ENCODE measurements at places on chromosomes 6 and 20.
A peak's percentile ranks its signal among the peaks of the same experiment; 100 is the strongest.

- no peak for DNase-seq
These were observed 586.5 kb upstream of the EPHA7 start for GRCh38 chr6:94005835-94006234.

DNA sequence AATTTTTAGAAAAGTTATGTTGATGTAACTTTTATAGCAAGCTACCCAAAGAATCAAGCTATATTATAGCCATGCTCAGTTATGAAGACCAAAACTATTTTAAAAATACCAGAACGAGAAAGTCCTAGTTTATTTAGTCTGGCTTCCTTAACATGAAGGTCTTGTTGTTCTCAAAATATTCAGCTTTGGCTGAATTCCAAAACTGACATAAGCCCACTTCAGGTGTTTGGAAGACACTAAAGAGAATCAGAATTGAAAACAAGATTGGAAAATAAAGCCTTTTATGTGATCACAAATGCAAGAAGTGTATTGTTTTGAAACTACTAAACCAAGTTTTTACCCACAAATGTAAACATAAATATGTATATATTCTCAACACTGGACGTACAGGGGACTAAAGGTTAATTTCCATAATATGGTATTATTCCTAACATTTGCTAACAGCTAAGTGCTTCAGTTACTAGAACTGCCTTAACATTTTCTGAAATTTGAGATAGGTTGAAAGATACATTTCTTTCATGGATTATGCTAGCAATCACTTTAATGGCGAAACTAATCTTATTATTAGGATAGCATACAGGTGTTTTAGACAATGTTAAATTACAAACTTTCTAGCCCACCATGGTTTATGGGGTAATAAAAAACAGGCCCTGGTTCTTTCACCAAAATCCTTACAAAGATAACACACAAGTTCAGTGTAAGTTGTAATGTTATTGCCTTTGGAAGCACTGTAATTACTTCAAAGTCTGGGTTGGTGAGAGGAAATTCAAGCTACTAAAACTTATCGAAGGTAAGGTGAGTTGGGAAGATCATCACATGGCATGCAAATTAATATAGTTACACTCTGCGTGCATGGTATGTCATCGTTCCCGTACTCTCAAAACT, 1.6 kb downstream of the MAP3K5 start:
- no peak for DNase-seq

DNA sequence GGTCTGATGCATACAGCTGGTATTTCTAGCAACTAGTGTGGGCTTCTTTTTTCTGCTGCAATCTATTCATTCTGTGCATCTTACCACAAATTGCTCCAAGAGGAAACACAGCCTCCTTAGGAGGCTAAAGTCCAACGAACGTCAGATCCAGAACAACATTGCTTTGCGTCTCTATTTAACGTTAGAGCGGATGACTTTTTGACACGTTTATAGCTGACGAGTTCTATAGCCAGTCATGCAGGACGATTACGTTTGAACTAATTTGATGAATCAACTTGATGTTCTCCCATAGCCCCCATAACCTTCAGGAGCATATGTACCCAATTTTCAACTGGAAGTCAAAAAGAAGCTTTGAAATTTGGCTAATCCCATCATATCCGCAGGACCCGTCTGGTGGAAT, 59.9 kb downstream of the TSHZ2 start:
- DNase-seq, result no peak

DNA sequence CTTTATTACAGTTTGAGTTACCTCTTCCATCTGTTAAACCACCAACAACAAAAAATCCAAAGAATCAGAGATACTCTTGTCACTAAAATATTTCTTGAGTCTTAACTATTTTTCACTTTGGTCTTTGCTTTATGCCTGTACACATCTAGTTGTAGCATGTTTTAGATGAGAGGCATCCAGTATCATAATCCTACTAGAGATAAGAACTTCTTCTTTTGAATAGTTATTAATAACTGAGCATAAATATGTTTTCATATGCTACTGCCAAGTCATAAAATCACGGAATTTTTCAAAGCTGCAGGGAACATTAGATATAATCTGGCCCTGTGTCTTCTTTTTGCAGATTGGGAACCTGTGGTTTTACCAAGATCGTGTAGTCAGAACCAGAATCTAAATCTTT, 55.3 kb downstream of the STK4 start:
- DNase-seq, result no peak

DNA sequence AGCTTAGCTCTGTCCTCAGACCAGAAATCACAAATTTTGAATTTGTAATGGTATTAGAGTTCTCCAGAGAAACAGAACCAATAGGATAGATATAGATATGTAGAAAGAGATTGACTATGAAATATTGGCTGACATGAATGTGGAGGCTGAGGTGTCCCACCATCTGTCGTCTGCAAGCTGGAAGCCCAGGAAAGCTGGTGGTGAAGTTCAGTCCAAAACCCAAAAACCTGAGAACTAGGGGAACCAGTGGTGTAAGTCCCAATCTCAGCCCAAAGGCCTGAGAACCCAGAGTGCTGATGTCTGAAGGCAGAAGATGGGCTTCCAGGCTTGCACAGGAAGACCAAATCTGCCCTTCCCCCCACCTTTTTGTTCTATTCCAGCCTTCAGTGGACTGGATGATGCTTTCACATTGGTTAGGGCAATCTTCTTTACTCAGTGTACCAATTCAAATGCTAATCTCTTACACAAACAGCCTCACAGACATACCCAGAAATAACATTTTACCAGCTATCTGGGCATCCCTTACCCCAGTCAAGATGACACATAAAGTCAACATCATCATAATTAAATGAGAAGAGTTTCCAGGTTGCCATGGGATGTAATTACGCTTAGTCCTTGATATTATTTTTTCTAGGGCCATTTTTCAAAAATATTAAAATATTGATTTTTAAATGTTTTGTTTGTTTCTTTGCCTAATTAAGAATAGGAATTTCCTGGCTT, 570.8 kb downstream of the UTRN start:
- no peak for DNase-seq

DNA sequence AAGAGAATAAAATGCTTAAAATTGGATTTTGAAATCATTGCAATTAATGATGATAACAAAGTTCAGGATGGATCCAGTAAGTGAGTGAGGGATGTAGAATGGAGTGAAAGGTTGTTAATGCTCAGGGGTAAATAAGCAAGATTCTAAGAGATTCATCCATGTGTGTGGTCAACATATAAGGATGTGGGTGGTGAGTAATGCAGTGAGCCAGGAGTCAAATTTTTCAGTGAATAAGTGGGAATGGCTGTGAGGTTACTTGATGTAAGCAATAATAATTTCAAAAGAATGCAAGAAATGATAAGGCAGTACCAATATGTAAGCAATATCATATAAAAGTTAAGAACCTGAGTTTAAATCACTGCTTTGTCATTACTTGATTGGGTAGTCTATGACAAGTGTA, 207.5 kb upstream of the ADGRB3 start:
- DNase-seq, result no peak

GRCh38 chr6:105838171-105838570, 248.0 kb upstream of the PRDM1 start:
- no peak for DNase-seq

DNA sequence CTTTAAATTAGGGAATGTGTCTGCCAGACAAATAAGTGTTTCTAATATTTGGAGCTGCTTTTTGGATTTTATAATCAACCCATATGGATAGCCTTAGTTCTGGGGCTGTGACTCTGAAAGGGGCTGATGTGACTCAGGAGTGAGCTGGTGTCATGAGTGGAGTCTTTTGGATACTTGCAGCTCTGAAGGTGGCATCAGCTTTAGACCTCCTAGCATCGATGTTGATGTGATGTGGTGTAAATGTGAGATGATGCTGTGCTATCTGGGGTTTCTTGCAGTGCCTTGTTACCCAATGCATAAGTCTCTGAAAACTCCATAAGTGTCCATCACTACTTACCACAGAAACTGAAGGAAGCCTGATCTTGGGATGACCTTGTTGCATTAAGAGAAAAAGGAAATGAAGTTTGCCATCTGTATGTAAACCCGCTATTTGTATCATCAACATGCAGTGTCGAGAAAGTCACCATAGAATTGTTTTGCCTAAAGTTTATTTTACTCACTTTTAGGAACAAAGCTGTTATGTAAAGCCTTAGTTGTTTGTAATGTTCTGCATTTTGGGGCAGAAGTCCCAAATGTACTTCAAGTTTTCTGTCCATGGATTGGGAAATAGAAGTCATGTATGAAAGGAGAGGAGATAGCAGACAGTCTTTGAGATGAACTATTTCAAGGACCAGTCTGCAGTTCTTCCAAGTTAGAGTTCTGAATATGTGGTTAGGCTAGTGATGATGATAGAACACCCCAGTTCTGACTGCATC, 8.0 kb downstream of the FOXO3 start:
- DNase-seq, result no peak

- DNase-seq, result no peak
These were observed 728.9 kb upstream of the GJE1 start for GRCh38 chr6:141403827-141404226.

DNA sequence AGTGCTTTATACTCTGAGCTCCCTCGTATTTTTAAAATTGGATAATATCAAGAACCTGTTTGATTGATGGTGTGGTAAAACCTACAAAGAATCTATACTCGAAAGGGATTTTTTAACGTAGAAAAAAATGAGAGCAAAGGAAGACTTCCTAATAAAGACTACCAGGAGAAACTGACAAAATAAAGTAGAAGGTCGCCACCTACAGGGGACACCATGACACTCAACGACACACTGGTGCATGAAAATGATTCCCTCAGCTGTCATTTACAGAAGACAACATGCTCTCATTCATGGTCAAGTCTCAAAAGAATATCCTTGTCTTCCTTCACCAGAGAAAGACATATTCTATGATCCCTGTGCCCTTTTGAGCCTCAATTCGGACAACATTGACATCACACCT, 10.1 kb upstream of the NHSL1 start:
- peak; percentile 42 for DNase-seq

DNA sequence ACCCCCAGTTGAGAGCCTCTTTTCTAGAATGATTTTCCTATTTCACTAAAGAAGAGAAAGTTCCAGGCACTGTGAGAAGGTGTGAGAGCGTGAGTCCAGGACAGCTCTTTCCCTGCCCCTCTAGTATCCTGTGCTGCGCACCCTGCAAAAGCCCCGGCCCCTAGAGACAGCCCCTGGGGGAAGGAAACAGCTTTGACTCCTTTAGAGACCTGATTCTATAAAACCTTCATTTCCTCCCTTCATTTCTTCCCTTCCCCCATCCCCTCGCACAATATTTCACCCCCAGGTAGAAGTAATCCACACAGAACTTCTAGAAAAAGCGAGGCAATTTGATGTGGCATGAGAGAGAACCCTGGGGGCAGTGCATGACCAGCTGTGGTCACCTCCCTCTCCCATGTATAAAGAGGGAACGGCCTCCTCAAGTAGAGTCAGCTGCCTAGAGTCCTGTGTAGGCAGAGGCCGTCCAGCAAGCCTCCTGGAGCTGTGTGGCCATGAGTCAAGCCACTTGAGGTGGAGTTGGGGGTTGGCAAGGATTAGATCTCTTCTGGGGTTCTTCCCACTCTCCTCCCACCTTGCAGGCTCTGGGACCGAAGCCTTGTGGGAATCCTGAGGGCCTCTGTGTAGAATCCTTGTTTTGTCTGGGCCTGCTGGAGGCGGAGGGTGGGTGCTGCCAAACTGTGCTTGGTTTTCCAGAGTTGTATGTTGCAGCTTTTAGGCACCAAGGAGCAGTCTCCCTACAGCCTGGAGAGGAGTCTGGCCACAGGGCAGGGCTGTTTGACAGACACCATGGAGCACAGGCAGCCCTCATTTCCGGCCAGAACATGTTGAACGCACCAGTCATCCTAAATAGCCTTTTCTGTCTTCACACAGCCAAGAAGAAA, 41.7 kb downstream of the CHMP4B start:
- DNase-seq, result no peak

GRCh38 chr20:50286174-50286511, 95.5 kb downstream of the CEBPB start:
- no peak for DNase-seq

- no peak for DNase-seq
These were observed 6.3 kb downstream of the BRD2 start for GRCh38 chr6:32974541-32975308.

GRCh38 chr6:25434921-25435320, 155.7 kb downstream of the CARMIL1 start:
- no peak for DNase-seq

GRCh38 chr6:142728910-142729481, 216.0 kb downstream of the HIVEP2 start:
- no peak for DNase-seq

DNA sequence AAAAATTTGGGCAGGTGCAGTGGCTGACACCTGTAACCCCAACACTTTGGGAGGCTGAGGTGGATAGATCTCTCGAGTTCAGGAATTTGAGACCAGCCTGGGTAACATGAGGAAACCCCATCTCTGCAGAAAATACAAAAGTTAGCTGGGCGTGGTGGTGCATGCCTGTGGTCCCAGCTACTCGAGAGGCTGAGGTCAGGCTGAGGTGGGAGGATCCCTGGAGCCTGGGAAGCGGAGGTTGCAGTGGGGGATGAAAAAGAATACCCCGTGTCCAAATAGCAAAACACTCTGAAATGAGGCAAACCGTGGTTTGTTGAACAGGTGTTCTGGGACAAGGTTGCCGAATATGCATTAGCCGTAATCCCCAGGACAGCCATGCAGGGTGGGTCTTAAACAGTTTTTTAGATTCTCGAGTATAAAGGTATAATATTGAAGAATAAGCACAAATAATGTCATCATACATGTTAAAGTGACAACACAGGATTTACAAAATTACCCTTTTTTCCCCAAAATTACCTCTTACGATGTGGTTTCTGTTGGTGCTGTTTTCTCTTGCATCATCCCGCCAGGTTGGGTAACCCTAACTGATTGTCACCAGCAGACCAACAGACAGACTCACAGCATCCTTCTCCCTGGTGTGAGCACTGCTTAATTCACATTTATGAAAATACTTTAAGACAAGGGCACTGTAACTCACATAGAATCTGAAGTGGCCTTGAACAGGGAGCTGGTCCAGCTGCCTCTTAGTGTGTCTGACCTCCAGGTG, 9.1 kb downstream of the DNAJC5 start:
- no peak for DNase-seq

DNA sequence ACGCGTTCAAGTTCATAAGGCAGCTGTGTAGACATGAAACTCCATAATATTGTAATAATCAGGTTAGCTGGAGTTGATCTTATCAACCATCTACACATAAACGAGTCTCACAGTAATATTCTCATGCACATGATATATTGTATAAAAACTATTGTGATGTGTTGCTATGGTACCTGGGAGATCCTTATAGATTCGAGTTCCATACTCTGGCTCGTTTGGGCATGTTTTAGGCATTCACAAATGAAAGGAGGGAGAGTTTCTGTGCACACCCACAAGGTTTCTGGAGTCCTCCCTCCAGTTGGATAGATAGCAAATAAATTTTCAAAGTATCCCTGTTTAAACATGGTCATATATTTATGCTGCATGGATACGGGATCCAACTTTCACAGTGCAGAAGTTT, 567.5 kb upstream of the SLC35B3 start:
- no peak for DNase-seq

DNA sequence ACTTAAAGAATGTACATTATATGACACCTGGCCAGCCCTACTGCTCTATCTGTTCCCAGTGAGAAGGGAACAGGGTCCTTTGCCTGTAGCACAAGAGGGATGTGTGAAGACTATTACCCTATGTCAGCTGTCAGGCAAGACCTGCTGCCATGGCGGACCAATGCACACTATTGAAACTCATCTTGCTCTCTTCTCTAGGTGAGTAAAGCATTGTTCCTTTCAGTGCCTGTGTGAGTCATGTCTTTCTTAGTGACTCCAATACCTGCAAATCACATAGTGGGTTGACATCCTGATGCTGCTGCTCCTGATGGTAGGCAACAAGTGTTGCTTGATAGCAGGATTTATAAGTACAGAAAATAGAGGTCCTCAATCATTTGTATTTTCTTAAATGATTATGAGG, 48.8 kb upstream of the SYNCRIP start:
- no peak for DNase-seq

All from stimulated activated CD4-positive, alpha-beta T cell treated with anti-CD3 and anti-CD28 coated beads, Interleukin-12 subunit alpha, Interleukin-12 subunit beta, amount 100 ng/mL, for 48 hours (primary cell).